M059J (cell line): ENCODE measurements at places on chromosomes 13 and 19.

- DNase-seq, result no peak
These were observed at the start of gene C19orf33 for GRCh38 chr19:38303517-38304351. Gene C19orf33 (plus strand): TSS chr19:38304251. CDS start chr19:38304262, 11 bp downstream.

- peak; percentile 98 for DNase-seq
These were observed 582 bp upstream of the PTPRH start for GRCh38 chr19:55209693-55210472.

- peak; percentile 2 for DNase-seq
These were observed 970.5 kb downstream of the UQCRFS1 start for GRCh38 chr19:28242317-28242927.

- no peak for DNase-seq
These were observed 2.8 kb downstream of the COL4A2 start for GRCh38 chr13:110309661-110310524.

DNA sequence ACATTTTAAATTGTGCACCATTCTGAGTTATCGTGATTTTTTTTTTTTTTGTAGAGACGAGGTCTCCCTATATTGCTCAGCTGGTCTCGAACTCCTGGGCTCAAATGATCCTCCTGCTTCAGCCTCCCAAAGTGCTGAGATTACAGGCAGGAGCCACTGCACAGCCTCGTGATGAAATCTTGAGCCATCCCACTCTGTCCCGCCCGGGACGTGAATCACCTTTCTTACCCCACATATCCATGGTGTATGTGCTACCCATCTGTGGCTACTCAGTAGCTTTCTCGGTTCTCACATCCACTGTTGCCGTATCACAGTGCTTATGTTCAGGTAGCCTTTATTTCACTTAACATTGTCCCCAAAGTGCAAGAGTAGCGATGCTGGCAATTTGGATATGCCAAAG lies 26.5 kb downstream of the PAK4 start:
- DNase-seq, result no peak

GRCh38 chr13:25768838-25769237 lies 283.0 kb downstream of the SHISA2 start:
- DNase-seq, result no peak

- no peak for DNase-seq
These were observed 147.7 kb downstream of the COG6 start for GRCh38 chr13:39803156-39803555.

DNA sequence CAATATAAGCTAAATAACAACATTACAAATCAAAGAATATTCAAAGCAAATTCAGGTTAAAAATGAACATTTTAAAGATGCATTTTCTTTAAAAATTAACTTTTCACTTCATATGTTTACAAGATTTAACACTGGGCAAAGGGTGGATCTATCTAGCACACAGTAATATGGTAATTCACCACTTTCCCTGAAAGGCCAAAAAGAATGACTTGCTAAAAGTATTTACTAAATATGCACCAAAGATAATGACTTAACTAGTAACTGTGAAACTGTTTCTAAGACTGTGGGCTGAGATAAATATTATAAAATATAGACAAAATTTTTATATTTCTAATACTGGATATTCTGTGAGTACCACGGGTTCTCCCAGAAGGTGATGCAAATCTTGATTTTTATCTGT lies 4.5 kb upstream of the EEF1AKMT1 start:
- DNase-seq, result no peak

GRCh38 chr19:49746206-49746958 lies 16.7 kb downstream of the TSKS start:
- no peak for DNase-seq

- DNase-seq, result peak; percentile 20
These were observed at the start of gene FKRP for GRCh38 chr19:46745521-46746280. Gene FKRP (plus strand): TSS chr19:46746057. CDS start chr19:46755451, 9,394 bp downstream.

DNA sequence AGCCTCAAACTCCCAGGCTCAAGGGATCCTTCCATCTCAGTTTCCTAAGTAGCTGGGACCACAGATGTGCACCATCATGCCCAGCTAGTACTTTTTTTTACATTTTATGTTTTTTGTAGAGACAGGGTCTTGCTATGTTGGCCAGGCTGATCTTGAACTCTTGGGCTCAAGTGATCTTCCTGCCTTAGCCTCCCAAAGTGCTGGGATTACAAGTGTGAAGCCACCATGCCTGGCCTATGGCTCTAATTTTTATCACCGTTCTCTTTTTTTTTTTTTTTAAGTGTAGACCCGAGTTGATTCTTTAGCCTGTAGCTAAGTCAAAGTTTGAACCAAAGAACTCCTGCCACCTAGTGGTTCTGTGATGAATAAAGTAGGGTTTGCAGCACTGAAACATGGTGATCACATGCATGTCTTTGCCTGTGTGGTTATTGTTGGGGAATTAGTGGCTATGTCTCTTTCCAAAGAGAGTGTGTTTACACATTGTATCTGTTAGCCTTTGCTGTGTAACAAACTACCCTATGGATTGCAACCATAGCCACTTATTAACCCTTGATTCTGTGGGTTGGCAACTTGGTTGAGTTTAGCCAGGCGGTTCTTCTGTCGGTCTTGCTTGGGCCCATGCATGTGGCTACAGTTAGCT lies 11.6 kb downstream of the NFILZ start:
- DNase-seq, result peak; percentile 65

DNA sequence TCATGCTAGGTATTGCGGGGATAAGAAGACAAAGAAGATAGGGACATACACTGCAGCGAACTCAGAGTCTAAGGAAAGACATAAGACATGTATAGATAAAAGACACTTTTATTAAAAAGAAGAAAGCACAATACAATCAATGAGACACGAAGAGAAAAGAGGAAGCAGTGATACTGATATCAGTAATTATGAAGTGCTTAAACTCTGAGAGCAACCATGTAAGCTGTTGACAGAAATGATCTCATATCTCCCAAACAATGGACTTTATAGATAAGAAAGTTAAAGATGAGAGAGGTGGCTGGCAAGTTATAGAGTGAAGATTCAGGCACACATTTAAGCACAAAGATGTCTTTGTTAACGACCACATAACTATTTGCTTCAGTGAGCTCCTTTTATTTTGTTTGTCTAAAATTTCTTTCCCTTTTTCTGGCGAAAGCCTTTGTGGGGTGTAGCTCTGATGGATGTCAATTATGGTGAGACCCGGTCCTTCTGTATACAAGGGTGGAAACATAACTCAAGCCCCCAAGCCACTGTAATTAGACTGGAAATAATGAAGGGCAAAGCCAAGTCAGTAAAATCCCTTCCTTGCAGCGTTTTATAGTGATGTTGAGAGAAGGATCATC lies 818.0 kb upstream of the SLC10A2 start:
- DNase-seq, result no peak

DNA sequence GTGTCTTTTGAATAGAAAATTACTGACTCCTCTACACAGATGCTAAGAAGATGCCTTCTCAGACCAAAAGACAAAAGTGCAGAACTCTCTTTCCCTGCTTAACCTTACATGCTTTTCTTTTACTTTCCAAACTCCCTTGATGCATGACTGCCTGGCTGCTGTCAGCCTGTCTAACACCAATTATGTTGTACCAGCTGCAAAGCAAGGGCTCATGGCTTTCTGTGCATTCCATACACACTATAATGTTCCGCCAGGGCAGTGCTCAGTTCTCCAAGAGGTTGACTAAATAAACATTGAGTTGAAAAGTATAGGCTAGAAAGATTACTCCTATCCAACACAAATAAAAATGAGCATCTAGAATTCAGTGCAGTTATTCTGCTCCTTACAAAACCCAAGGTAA lies 330.4 kb upstream of the NBEA start:
- DNase-seq, result no peak

DNA sequence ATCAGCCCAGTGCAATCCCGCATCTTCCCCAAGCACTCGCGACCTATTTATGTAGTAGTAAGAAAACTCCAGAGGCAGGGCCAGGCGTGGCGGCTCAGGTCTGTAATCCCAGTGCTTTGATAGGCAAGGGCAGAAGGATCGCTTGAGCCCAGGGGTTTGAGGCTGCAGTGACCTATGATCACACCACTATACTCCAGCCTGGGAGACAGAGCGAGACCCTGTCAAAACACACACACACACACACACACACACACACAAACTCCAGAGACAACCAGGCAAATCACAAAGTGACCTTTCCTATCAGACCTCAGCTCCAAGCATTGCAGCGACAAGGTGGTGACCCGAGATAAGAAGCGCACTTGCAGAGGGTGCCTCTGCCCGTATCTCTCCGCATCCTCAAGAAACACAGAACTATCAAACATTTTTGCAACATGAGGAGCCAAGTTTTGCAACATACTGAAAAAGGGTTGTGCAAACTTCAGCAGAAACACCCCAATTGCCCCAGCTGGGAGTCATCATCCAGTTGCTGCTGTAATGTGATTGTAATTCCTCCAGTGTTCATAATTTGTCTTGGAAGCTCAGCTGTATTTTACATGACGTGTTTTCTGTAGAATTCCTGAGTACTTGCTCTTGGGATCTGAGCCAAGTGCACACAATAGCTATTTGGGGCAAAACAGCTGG lies 8.7 kb upstream of the KLF2 start:
- DNase-seq, result peak; percentile 75

- DNase-seq, result no peak
These were observed 648.3 kb upstream of the SPRY2 start for GRCh38 chr13:80989241-80989640.

DNA sequence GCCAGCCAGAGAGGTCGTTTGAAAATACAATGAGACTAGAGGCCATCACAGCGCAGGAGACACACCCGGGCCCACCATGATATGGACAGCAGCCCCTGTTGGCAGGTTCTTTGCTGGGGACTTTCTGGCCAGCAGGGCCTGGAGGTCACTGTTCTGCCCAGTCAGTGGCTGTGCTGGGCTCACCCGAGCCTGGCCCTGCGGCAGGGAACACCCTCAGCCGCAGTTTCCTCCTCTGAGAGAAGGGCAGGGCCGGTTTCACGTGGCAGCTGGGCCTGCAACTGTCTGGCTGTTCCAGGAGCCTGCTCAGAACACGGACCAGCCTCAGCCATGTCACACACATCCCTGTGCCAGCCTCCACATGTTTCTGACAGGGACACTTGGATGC lies 39.4 kb downstream of the ADPRHL1 start:
- no peak for DNase-seq

- no peak for DNase-seq
These were observed 242.2 kb upstream of the MIR17HG start for GRCh38 chr13:91105270-91105669.

DNA sequence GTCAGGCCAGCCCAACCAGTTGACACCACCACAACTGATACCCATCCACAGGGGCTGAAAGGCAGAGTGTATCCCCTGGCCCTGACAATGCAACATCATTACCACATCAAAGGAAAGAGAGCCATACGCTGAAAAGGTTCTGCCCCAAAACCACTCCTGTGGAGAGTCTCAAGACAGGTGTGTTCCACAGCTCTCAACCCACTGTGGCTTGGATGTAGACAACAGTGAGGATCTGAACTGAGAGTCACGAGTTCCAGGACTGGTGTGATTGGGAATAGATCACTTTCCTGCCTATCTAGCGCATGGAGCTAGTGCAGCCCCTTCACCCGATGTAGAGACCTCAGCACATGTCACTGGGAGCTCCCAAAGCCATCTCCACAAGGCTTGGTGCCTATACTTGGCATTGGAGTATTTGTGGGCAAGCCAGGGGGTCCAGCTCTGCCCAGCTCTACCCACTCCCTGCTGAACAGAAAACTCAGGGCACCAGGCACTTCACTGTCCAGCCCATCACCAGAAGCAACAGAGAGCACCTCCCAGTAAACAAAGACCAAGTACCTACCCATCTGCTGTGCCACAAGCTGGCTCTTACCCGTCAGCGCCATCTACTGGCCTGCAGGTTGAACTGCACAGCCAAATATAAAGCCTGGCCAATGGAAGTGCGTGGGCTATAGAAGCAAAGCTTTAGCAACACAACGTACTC lies 579.5 kb downstream of the UQCRFS1 start:
- DNase-seq, result no peak

GRCh38 chr19:34337739-34338138 lies 27.3 kb upstream of the GPI start:
- no peak for DNase-seq

- peak; percentile 18 for DNase-seq
These were observed 4.8 kb upstream of the ALOX5AP start for GRCh38 chr13:30730526-30730925.

- DNase-seq, result peak; percentile 59
These were observed at the start of gene PNMA8C for GRCh38 chr19:46428239-46429135. Gene PNMA8C (minus strand): TSS chr19:46428936. CDS start chr19:46428359, 577 bp downstream.

DNA sequence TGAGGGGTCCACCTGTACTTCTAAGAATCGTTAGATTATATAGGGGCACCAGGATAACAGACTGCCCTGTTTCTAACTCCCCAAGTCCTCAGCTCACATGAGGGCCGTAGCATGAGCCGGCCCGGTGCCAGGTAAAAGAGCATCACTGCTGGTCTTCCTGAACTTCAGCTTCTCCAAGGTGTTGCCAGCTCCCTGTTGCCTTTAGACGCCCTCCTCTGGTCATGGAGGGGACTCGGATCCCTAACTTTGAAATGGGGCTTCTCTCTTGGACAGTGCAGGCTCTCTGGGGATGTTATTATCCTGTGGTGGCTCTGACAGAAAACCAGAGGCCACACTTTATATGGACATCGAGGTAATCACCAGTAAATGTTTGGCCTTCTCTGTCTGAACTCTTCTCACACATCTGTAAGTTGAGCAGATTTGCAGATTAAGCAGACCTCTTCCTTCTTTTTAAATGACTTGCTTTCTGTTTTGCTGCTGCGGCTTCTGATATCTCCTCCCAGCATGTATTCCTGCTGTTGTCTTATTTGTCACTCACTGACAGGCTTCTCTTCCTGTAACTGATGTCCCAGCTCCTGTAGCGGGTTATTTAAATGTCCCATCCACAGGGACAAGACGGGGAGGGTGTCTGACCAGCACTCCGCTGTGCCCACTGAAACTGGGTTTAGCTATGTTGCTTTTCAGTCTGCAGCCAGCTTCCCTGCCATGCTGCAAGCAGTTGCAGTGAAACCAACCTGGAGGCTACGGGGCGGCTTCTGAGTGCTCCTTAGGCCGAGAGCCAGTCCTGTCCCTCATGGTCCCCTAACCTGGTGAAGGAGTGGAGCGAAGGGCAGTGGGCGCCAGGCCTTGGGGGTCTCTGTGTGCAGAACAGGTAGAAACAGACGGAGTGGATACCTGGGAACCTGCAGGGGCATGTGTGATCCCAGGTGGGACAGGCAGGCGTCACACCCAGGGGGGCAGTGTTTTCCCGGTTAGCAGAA lies 39.2 kb downstream of the TSSK6 start:
- DNase-seq, result no peak

- no peak for DNase-seq
These were observed 640 bp downstream of the ZSCAN5A start for GRCh38 chr19:56314018-56314380.

DNA sequence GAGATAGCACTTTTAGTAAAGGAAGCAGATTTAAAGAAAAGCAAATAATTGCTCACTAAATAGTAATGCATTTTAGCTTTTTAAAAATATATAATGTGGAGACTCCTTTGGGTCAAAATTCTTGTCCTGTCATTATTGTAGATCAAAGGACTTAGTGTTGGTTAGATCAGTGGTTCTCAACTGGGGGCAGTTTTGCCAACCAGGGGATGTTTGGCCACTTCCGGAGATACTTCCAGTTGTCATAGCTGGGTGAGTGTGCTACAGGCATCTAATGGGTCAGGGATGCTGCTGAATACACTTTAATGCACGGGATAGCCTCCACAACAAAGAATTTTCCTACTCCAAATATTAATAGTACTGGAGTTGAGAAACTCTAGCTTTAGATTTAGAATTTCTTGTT lies 126.8 kb downstream of the LMO7 start:
- DNase-seq, result no peak
